GM03348 (cell line): ENCODE measurements at places on chromosomes 2 and 18.
A peak's percentile ranks its signal among the peaks of the same experiment; 100 is the strongest.

- peak; percentile 9 for DNase-seq
Measured at GRCh38 chr2:40332191-40332826, 119.6 kb downstream of the SLC8A1 start.

DNA sequence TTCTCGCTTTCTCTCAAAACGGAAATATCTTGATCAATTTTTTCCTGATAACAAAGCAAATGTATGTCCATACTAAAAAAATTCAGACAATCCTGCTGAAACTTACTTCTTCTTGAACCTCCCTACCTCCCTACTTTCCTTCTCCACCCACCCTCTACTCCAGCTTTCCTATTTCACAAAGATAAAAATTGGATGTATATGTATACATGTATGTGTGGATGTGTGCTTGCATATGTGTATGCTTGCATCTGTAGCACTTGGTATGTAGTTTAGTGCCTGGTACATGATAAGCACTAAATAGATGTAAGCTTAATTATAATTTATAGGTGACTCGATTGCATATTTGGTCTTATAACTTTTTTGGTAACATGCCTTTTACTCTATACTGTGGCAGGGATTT is 167.5 kb upstream of the ITGA4 start:
- no peak for DNase-seq

- DNase-seq = no peak
Measured at GRCh38 chr2:45834372-45834771, 182.9 kb downstream of the PRKCE start.

GRCh38 chr2:239049421-239050251 is 201.8 kb downstream of the TWIST2 start:
- no peak for DNase-seq

- peak; percentile 81 for DNase-seq
Measured at GRCh38 chr18:59837586-59837985, 62.2 kb upstream of the PMAIP1 start.

- DNase-seq = no peak
Measured at GRCh38 chr2:238104226-238104690, 4.1 kb downstream of the ESPNL start.

DNA sequence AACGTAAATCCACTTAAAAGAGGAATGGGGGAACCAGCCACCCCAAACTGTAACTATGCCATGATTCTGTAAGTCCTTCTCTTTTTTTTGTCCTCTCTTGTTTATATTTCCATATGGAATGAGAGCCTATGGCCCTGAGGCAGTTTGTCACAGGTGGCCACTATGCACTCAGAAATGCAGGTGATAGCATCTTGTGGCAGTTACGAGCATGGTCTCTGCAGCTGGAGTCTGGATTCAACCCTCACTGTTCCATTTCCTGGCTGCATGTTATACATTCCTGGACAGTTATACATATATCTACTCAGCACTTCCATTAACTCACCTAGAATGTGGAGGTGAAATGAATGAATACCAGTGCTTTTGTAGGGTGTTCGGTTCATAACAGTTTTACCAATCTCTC is 291.5 kb upstream of the FANCL start:
- no peak for DNase-seq

GRCh38 chr2:38997781-38998180 is 108.1 kb downstream of the ARHGEF33 start:
- peak; percentile 73 for DNase-seq

- no peak for DNase-seq
Measured at GRCh38 chr2:190940454-190940853, 59.8 kb downstream of the GLS start.

- no peak for DNase-seq
Measured at GRCh38 chr2:193088026-193088425, 893.3 kb upstream of the TMEFF2 start.
